ENCODE measurements at places on chromosomes 12 and 14. TPM values are rescaled to one million over a fixed set of nuclear protein-coding genes. Genes with fewer than 3 reads are reported as not detected.
A peak's percentile ranks its signal among the peaks of the same experiment; 100 is the strongest.

Gene TOMM20L
- not detected for total RNA-seq

- DNase-seq = no peak
Observed at GRCh38 chr14:36451310-36452065, 68.5 kb downstream of the NKX2-1 start.

DNA sequence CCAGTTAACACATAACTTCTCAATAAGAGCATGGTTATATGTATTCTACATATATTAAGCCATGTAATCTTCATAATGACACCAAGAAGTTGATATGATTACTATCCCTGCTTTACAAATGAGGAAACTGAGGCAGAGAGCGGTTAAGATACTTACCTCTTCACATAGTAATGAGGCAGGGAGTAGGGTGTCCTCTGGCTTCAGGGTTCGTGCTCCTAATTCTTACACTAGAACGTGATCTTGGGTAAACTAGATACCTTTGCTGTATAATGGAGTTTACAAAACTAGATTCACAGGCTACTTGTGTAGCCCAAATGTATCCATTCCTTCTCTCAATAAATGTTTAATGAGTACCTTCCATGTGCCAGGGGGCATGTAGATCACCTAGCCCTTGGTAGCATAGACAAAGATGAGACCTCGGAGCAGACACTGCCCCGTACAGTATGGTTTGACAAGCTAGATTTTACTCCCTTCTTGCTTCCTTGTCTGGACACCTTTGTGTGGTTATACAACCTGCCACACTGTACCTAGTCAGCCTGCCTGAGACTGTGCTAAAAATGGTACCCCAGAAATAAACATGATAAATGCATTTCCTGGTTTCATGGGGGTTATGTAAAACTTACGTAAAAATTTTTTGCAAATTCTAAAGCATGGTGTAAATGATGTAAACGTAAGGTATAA, 991.8 kb downstream of the VRK1 start:
- no peak for DNase-seq

DNA sequence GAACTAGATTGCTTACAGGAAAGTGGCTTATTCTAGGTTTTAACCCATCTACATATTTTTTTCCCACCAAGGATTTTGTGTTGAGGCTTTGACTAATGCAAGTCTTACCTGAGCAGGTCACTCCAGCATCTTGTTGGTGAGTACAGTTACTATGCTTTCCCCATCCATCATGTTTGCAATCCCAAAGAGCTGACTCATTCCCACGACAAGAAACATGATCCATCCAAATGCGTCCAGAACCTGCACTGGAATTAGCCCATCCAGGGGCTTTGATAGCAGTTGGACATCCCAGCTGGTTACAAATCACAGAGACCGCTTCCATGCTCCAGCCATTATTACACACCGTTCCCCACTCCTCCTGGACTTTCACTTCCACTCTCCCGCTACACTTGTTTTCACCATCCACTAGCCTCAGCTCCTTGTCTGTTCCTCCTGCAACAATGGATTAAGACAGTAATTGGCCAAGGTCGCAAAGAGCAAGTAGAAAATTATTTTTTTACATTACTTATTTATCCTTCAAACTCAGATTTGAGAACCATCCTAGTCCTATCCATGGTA, 2.5 kb downstream of the CD163 start:
- DNase-seq = peak; percentile 24

DNA sequence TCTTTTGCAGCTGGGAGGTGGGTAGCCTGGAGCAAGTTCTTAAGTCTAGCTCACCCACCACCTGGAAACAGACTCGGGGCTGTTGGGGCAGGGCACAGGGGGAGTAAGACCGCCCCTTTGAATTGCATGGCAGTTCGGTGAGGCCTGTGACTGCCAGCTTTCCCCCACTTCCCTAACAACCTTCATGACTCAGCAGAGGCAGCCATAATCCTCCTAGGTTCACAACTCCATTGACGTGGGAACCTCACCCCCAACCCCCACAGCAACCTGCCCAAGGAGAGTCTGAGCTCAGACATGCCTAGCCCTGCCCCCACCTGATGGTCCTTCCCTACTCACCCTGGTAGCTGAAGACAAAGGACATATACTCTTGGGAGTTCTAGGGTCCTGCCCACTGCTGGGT, 87.4 kb downstream of the NELL2 start:
- DNase-seq = no peak

DNA sequence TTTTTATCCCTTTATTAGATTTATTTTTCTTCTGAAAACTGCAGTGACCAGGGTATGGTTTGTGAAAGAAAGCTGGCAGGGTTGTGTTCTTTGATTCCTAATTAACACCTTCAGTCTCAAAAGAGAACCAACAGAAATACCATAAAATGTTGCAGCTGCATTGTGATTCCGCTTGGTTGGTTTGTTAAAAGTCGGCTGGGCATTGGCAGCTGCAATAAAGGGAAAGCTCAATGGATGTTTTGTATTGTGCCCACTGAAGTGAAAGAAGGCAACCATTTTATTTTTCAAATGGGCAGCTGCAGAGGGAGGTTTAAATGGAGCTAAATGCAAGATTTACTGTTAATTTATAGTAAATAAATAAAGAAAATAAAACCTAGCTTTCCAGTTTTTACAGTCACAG, 16.7 kb downstream of the LGR5 start:
- no peak for DNase-seq

GRCh38 chr12:129641926-129642325, 261.9 kb downstream of the TMEM132D start:
- no peak for DNase-seq

Gene SIX4
- total RNA-seq = 16.3 TPM

GRCh38 chr12:120797677-120798642, 72.3 kb downstream of the ACADS start:
- no peak for DNase-seq
